D721Med (cell line): ENCODE measurements at places on chromosomes 12 and 14.

DNA sequence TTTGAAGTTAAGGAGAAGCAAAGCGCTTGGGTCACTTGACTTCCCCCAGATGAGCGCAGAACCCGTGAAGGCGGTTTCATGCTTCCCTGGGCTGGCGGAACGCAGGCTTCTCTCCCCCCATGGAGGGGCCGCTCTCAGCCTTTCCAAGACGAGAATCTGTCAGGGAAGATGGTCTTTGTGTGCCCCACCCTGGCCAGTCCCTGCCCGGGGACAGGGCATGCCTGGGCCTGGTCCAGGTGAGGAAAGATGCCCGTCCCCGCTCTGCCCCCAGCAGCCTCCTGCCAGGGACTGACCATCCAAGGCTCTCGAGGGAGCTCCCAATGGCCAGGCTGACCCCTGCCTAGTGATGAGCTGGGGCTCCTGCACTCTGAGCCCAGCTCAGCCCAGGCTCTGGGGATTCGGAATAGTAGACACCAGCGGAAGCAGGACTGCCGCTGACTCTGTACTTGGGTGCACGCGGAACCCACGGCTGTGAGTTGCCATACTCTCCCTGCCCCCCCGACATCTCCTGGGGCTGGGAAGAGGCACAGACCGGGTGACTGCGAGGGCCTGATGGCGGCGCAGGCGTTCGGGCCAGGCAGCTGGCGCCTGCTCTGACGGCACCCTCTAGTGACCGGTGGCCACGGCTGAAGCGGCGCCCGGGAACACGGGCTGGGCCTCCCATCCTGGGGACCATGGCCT is 142.2 kb upstream of the FKBP4 start:
- DNase-seq = no peak

DNA sequence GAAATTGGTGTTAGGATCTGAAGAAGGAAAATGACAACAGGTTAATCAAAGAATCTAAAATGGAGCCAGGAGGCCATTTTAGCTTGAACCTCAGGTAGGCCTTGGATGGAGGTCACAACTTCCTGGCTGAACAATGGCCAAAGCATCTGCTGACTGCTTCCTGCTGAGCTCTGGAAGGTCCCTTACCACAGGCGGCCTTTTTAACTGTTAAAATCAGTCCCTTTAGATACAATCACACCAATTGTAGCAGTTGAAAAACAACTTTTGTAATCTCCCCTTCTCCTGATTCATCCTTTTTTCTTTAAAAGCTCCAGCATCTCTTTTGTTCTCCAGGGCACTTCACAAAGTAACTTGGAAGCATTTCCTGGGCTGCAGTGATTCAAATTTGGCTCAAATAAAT is 388.8 kb downstream of the PDZRN4 start:
- no peak for DNase-seq

- DNase-seq = no peak
Measured at GRCh38 chr12:59004456-59004855, 84.2 kb upstream of the LRIG3 start.

- no peak for DNase-seq
Measured at GRCh38 chr12:77954206-77954555, 123.5 kb downstream of the NAV3 start.

DNA sequence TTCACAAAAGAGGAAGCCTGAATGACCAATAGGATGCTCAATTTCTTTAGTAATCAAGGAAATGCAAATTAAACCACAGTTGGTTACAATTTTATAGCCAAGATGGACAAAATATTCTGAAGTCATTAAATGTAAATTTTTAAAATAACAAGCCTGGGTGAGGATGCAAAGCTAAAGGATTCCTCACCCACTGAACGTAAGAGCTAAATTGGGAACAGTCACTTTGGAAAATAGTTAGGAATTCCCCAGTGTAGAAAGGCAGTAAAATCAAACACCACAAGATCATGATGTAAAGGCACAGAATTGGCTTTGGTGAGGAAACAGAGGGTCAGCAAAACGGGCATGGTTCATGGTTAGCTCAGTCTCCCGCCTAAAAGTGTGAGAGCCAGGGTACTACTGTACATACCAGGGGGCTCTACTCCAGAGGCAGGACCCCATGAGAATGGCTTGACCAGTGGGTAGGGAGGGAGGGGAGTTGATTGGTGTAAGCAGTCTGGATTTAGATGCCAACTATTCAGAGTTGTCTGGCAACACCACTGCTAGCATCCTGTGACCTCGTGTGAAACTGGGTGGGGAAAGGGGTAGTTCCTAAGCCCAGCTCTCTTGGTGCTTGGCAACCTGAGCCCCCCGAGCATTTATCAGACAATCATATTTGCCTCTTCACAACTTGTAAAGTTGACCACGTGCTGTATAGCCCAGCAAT is 213.4 kb upstream of the EGLN3 start:
- no peak for DNase-seq

DNA sequence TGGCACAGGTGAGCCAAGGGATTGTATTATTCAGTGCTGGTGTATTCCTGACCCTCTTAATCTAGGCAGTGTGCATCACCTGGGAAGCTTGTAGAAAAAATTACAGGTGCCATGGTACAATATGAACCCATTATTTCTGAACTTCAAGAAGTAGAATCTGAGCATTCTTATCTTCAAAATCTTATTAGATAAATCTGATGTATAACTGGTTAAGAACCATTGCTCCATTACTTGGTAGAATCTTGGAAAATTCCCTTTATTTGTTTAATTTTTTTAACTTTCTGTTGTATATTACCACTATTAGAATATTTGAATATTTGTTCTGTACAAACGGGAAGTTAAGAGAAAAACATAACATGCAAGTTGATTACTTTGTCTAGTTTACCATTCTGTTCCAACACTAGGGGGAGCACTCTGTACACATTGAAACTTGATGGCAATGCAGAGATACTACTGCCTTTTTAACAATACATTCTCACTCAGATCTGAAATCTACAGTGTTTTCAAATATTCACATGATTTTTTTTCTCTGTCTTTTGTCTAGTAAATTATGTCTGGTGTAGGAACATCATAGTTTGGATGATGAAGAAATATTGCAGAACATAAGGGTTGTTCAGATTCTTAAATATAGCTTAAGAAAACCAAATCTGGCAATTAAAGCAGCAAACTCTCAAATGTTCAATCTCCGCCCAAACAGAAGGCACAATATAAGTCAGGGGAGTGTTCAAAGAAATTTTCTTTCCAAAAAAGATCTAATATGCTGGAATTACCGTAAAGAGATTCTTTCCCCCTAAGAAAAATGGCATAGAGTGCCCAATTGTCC is 196.6 kb downstream of the PCNX1 start:
- peak; percentile 23 for DNase-seq

- no peak for DNase-seq
Measured at GRCh38 chr12:42477941-42478340, 111.6 kb downstream of the PRICKLE1 start.

DNA sequence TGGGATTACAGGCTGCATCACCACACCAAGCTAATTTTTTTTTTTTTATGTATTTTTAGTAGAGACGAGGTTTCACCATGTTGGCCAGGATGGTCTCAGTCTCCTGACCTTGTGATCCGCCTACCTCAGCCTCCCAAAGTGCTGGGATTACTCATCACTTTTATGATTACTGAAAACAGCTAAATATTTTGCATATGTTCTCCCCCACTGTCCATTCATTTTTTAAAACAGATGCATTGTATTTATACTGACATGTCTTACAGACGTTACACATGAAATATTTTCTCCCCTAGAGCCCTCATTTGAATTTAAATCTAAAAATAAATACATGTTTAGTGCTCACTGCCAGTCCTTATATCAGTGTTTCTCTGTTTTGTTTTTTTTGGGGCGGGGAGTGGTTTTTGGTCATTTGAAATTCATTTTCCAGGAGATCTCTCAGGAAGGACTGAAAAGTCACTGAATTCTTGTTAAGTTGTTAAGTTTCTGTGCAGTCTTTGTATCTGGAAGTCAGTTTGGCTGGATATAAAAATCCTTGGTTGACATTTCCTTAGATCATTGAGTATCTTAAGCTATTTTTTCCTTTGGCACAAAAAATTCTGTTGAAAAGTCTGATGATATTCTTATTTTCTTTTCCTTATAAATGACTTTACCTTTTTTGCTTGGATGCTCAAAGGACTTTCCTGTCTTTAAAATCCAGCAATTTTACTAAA is 9.4 kb downstream of the FBXO21 start:
- no peak for DNase-seq

DNA sequence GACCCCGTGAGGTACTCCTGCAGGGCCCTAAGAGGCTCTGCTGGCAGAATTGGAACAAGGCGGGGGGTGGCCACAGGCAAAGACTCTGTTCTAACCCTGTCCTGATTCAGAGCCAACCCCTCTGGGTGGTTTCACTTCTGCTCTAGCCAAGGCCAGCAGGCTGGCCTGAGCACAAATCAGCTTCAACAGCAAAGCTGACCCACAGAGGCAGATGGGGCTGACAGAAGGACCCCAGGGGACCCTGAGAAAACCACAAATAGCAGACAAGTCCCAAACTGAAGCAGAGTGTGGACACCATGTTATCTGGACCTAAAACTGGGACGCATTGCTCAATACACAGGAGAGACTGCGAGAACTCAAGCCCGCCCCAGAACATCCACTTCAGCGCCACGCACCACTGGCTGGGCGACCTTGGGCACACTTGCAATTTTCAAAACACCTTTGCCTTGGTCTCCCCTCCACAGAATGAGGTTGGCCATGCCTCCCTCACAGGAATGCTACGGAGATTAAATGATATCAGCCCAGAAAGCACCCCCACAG is 76.4 kb upstream of the DICER1 start:
- no peak for DNase-seq

DNA sequence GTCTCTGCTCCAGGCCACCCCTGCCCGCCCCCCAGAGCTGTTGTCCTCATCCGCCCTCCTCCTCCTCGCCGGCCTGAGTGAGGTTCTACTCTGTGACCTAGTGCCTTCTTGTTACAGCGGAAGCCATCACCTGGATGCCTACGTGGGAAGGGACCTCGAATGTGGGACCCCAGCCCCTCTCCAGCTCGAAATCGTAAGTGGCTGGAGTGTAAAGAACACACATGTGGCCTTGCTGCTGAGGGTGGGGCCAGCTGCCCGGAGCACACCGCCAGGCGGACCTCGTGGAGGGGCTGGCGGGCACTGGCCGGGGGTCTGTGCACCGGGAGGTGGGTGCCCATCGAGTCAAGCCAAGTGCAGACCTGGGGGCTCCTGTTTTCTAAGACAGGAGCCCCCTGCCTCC is 19.4 kb downstream of the MEG3 start:
- DNase-seq = no peak

DNA sequence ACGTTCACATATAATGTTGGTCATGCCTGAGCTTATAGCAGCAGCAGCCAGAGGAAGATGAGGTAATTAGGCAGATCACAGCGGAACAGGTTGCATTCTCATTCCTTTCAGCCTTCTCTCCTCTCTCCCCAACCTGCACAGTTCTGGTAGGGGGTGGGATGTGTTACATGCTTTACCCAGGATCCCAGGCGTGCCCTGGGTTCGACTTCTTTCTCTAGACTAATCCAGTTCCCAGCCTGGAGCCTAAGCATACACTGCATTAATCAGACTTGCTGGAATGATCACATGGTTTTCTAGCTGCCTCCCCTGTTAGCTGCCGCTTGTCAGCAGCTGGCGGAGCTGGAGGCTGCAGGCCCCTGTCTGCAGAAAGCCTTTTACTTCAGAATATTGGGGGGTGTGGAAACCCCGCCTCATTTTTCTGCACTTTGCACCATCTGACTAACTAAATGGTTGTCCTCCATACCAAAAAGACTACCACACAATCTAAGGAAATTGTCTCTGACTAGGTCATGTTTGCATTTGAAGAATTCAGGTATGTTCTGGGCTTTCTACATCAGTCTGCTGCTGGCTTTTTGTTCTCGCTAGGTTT is 46.0 kb upstream of the EVL start:
- DNase-seq = peak; percentile 42

DNA sequence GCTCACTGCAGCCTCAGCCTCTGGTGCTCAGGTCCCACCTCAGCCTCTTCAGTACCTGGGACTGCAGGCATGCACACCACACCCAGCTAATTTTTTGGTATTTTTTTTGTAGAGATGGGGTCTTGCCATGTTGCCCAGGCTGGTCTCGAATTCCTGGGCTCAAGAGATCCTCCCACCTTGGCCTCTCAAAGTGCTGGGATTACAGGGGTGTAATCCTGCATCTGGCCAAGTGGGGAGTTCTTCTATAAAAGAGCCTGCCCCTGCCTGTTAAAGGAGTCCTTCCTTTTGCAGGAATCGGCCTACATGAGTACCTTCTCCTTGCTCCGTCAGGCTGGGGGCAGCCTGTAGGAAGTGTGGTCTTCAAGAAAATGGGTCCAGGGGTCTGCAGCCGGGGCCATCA is 54.1 kb upstream of the RASSF3 start:
- no peak for DNase-seq
